ENCODE measurements at places on chromosomes 5 and 9.

DNA sequence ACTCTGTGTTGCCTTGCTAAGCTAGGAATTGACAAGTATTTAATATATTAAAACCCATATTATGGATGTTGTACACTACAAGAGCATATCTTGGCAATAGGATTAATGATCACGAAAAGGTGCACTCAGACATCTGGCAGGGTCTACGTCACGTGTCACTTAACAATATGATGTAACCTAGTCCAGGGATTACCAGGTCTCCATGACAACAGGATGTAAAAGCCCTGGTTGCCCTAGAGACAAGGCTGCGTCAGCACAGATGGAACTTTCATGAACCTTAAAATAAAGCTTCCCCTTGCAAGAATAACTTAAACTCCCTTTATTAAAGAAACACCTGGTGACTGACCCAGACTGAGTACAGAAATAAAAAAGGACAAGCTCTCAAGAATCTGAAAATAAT is 717.8 kb downstream of the CDH18 start:
- peak; percentile 99 for DNase-seq

DNA sequence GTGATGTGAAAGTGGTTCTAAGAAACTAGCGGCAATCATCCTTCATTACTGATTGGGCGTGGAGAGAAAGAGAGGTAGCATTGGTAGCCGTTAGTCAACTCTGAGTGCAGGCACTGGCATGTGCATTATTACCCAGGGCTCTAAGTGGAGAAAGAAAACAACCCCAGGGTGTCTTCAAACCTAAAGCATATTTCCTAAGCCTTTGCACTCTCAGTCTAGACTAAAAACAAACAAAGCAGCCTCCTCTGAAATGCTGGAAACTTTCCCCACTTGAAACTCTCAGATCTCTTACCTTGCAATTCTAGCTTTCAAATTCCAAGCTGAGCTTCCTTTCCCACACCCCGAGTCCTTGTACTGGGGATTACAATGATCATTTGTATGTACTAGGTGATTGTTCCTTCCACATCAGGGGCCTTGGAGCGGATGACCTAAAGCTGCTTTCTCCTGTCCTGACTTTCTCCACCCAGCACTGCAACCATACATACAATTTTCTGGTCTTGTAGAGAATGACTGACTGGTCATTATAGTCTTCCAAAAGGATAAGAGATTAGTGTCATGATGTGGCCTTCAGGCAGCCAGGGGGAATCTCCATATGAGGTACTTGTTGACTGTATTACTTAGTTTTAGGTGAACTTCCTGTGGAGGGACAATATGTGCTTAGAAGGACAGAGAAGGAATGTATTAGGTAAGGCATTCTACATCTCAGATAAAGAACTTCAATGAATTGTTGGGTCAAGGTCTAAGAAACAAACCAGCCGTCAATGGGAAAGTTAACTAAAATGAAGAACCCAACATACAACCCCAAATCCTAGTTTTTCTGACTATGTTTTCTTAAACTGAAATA is 98.3 kb upstream of the CDKN2B start:
- no peak for DNase-seq

GRCh38 chr9:35659340-35659739 is 1.2 kb downstream of the CCDC107 start:
- DNase-seq = no peak

- DNase-seq = no peak
Observed at GRCh38 chr5:145981589-145982571, 45.5 kb downstream of the SH3RF2 start.

GRCh38 chr5:95244479-95244878 is 40.4 kb downstream of the MCTP1 start:
- no peak for DNase-seq

- no peak for DNase-seq
Observed at GRCh38 chr5:135708481-135709207, 125.8 kb upstream of the SLC25A48 start.

GRCh38 chr5:173925449-173926071 is 37.4 kb downstream of the CPEB4 start:
- DNase-seq = peak; percentile 72

DNA sequence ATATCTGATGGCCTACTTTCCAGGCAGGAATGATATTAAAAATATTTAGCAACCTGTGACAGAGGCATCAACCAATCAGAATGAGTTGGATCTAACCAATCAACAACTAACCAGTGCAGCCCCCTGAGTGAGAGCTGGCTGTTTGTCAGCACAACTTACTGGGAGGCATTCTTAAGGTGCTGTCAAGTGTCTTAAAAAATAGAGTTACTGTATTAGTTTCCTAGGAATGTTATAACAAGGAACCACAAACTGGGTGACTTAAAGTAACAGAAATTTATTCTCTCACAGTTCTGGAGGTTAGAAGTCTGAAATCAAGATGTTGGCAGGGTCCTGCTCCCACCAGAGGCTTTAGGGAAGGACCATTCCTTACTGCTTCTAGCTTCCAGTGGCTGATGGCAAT is 85.2 kb downstream of the ATG10 start:
- DNase-seq = no peak

- DNase-seq = no peak
Observed at GRCh38 chr5:15521381-15522186, 21.6 kb downstream of the FBXL7 start.

DNA sequence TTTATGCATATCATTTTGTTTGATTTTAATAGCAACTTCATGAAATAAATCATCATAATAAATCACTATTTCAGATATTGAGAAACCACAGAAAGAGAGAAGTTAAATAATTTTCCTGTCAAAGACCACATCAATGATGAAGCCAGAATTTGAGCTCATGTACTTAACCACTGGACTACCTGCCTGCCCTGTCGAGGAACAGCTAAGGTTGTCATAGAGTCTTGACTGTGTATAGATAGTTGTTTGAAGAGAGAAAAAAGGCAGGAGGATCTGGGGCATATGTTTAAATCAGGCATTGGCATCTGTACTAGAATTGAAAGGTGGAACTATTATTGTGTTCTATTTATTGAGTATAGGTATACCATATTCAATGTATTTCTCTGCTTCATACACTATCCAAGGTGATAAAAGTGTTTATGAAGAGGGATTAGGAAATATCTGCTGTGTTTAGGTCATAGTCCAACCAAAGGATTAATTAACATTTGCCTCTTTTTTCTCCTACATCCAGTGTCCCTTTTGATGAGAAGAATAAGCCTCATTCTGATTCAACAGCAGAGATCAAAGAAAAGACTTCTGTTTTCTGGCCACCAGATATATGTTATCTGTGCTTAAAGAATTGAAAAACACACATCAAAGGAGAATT is 37.3 kb upstream of the CDKN2B start:
- DNase-seq = no peak

DNA sequence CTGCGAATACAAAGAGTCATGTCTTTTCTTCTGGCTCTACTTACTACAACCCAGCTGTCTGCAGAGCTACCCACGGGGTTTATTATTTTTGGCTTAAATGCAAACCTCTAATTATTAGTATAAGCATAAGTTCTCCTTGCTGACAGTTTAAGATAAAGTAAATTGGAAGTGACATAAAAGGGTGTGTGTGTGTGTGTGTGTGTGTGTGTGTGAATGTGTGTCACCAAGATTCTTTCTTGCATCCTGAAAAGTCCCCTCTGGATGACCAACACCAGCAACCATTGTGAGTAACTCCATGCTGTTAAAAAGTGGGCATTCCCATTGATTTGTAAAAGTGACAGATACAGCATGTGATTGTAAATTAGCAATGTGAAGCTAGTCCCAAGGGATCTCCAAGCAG is 803.8 kb upstream of the ZNF608 start:
- DNase-seq = no peak

DNA sequence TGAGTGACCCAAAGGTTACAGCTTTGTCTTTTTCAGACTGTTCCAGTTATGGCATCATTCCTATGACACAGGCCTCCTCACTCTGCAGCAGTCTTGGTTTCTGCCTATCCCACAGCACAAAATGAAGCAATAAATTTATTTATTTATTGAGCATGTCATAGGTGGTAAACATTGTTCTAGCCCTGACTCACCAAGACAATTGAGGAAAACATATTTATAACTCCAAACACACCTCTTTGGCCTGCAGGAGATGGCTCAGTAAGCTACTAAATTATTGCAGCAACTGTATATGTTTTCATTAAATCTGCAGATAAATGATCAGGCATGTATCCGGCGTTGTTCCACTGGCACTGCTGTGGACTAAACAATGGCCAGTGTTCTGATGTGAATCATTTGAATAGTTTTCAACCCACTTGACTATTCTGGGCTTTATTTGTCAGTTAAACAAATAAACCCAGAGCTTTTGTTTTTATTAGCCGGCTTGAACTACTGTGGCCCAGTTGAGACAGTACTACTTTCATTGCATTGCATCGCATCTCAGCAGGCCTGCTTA is 83.2 kb downstream of the FOXD1 start:
- DNase-seq = no peak

GRCh38 chr5:67999391-67999790 is 216.2 kb upstream of the PIK3R1 start:
- DNase-seq = no peak

GRCh38 chr5:54217826-54218503 is 92.4 kb downstream of the ARL15 start:
- DNase-seq = peak; percentile 47

DNA sequence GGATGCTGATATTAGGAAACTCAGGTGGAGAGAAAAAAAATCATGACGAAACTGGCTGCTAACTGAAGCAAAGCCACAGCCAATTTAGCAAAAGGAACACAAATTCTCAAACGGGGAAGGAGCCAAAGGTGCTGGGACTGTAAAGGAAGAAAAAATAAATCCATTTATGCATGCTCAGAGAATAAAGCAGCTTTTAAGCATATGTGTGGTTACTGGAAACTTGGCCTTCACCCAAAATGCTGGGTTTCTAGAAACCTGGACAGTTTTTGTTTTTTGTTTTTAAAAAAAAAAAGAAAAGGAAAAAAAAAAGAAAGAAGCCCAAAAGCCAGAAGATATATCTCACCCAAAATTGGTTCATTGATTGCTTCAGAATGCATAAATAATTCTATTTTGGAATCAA is 8.0 kb downstream of the WHRN start:
- no peak for DNase-seq

DNA sequence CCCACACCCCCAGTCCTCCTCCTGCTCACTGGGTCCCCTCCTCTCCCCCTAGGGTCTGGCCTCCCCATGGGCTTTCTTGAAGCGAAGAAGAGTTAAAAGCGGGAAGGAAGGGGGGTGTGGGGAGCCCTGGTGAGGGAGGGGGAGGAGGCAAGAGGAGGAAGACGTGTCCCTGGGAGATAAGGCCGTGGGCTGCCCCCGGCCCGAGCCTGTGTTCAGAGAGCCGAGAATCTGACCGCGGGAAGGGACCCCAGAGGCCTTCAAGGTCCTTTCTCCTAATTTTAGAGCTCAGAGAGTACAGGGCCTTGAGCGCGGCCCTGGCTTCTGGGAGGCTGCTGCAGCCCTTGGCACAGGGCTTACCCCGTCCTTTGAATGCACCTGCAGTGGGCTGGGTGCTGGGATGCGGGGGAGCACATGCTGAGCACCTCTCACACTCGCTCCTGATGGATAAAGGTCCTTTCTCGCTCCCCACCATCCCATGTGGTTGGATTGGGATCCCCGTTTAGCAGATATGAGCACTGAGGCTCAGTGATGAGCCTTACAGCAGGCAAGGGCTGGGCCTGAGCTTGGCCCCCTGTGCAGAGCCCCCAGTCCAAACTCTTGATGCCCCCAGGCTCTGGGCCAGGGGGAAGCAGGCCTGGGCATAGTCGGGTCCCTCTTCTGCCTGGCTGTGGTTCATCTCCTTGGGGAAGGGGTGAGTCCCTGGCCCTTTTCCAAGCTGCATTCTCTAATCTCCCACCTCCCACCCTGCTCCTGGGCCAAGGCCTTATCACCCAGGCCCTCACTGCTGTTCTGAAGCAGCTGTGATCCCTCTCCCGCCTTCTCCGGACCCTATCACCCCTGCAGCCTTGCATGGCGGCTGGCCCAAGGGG is 5.9 kb downstream of the GFI1B start:
- DNase-seq = no peak

DNA sequence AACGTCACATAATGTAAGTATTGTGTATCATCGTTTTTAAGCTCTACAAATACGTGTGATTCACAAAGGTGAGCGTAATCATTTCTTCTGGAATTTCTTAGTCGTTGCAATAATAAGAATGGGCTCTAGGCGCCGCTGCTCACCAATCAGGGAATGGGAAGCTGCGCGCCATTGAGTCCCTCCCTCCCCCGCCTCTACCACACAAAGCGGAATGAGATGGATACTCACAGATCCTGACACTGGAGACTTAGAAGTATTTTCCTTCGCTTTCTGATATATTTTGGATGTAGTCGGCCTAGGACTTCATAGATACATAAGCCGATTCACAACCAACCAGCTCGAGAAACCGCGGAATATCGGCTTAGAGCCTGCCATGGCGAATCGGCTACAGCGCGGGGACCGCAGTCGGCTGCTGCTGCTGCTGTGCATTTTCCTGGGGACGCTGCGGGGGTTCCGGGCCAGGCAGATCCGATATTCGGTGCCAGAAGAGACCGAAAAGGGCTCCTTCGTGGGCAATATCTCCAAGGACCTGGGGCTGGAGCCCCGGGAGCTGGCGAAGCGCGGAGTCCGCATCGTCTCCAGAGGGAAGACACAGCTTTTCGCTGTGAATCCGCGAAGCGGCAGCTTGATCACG is at the start of gene PCDHGA11:
Gene PCDHGA11 (plus strand): TSS at position 197 of the 634 bp plus-strand sequence. CDS start 177 bp downstream, at position 374.
- peak; percentile 76 for DNase-seq

DNA sequence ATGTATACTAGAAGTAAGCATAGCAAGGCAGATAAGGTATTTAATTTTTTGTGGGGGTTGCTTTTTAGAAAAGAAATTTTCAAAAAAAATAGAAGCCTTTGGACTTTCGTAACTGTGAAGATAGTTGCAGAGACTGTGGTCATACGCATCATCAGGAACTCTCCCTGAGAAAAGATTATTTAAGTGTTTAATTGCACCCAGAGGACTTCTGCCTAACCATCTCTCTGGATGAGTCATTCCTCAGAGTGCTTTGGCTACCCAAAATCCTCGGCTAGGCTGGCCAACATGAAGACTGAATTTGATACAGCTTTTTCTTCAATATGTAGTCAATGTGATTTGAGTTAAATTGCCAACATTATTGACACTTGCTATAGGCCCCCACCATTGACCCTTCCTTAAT is 296.4 kb downstream of the TLR4 start:
- DNase-seq = no peak

DNA sequence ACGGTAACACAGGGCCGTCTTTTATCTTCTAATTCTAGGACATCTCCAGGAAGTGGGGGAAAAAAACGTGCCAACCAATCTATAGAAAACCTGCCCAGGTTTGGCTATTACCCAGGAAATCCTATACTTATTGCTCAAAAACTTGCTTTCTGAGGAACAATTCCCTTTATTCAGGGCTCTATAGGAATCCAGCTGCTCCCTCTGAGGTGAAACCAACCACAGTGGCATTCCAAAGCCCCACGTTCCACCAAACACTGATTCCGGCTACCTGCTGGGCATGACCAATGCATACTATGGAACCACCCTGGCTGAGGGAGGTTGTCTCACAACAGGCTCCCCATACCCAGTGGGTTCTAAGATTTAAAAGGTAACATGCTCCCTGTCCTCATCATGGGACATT is 57.6 kb downstream of the GLIS3 start:
- DNase-seq = no peak

DNA sequence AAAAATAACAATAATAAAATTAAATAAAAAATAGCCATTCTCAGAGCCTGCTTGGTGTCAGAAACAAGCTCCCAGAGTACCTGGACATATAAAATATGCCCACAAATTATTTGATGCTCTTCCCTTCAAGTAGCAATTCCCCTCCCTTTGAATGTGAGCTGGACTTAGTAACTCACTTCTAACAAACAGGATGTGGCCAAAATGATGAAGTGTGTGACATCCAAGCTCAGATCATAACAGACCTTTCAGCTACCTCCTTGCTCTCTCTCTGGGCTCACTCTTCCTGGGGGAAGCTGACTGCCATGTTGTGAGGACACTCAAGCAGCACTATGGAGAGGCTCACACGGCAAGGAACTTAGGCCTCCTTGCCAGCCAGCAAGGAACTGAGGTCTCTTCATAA is 69.0 kb downstream of the SPRY4 start:
- DNase-seq = no peak

Measured in OCI-LY7 (cell line).